ENCODE measurements at places on chromosomes 13 and 19.
A peak's percentile ranks its signal among the peaks of the same experiment; 100 is the strongest.

GRCh38 chr19:35135389-35135909 lies 590 bp upstream of the LGI4 start:
- DNase-seq, result peak; percentile 83

DNA sequence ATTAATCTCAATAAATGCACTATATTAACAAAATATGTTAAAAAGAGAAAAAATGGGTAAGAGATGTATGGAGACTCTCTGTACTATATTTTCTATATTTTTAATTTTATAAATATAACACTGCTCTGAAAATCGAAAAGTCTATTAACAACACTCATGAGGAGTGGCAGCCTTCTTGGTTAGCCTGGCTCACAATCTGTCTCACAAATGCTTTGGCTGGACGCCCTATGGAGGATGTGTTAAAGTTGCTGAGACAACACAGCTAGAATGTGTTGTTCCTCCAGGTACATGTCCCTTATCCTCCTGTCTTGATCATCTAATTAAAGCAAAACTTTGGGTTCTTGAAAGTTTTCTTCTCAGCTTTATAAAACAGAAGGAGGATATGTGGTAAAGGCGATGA lies 396.6 kb upstream of the PCDH20 start:
- DNase-seq, result no peak

- no peak for DNase-seq
Measured at GRCh38 chr13:104750377-104750776, 1684.2 kb upstream of the SLC10A2 start.

- DNase-seq, result no peak
Measured at GRCh38 chr19:48421548-48421947, 24.2 kb upstream of the GRWD1 start.

GRCh38 chr19:751501-752341 lies 809 bp downstream of the MISP start:
- no peak for DNase-seq

GRCh38 chr13:40565282-40566148 lies 100.9 kb downstream of the FOXO1 start:
- DNase-seq, result no peak

DNA sequence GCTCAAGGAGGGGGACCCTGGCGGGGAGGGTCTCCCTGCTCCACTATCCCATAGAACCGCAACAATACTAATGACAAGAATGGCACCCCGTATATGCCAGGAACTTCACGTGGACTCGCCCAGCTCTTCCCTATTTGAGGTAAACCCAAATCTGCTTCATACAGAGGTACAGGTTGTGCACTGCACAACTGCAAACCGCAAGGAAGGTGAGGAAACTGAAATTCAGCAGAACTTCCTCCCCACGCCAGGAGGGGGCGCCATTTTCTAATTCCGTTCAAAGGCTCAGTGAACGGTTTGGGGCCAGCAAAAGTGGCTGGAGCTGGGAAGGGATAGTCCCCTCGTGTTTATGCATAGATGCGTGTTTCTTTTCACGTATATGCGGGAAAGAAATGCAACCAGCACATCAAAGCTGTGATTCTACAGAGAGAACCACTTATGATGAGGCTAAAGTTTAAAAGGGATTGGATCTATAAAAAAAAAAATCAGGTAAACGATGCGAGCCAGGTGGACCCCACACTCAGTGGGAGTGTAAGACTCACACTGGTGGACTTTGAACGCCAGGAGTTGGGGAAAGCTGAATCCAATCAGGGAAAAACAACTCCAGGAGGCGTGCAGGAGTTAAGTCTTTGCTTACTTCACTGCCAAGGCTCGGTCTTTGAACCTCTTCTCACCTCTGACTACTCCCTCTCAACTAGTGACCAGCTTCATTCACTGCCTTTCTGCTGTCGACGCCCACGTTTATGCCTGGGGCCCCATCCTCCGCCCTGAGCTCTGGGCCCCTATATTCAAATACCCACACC lies 20.3 kb downstream of the C19orf81 start:
- DNase-seq, result peak; percentile 56

DNA sequence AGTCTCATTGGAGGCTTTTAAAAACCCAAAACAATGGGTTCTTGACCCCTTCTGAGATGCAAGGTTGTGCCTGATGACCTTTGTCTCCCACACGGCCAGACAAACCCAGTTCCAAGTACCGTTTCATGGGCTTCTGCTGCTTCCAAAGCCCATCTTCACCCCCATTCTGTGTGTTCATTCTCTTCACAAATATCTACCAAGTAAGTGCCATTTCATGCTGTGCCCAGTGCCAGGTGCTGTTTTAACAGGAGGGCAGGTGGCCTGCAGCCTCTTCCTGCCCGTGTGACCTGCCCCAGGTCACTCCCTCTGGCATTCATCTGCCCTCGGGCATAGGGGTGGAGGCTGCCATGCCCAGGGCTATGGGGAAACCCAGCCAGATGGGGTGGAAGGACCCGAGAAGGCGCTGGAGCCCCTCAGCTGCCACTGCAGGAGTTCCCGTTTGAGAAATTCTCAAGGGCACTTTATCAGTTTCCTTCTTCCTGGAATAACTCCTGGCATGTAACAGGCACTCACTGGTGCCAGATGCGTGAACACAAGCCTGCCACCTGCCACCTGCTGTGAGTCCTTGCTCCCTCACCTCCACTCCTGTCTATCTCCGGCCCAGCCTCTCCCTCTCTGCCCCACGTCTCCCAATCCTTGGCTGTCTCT lies 12.5 kb downstream of the CAPN12 start:
- DNase-seq, result peak; percentile 18

DNA sequence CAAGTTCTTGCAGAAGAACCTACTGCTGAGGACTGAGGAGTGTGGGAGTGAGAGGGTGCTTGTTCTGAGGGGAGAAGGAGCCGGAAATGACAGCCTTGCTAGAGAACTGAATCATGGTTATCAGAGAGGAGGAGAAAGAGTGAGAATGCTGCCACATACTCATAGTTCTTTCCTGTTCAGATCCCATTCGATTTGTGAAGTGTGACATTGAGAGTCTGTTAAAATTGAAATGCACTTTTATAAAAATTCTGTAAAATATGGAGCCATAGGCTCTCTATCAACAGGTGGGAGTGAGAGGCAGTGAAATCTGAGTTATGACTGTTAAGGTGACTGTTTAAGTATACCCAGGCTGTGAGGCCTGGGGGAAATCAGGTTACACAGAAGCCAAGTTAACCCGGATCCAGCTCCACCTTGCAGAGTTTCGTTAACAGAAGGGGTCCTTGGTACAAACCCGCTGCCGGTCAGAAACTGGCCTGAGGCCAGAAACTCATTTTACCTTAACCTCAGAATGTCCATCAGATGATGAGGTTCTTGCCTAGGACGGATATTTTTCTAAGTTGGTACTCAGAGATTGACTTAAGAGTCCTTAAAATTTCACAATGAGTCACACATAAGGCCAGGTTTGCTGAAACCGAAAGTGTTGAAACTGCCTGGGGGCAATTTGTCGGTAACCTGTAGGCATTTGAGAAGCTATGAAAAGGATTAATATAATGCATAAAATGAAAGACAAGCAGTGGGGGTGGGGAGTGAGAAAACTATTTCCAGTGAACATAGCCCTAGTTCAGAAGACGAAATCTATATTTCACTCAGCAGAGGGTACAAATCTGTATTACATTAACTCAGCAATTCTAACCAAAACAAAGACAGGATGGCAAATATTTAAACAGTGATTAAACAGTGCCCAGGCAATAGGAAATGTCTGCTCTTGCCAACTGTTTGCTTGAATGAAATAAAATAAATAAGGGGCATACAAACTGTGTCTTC lies 350.5 kb downstream of the KCNRG start:
- DNase-seq, result no peak

- no peak for DNase-seq
Measured at GRCh38 chr19:47155148-47155547, 24.5 kb downstream of the SAE1 start.

DNA sequence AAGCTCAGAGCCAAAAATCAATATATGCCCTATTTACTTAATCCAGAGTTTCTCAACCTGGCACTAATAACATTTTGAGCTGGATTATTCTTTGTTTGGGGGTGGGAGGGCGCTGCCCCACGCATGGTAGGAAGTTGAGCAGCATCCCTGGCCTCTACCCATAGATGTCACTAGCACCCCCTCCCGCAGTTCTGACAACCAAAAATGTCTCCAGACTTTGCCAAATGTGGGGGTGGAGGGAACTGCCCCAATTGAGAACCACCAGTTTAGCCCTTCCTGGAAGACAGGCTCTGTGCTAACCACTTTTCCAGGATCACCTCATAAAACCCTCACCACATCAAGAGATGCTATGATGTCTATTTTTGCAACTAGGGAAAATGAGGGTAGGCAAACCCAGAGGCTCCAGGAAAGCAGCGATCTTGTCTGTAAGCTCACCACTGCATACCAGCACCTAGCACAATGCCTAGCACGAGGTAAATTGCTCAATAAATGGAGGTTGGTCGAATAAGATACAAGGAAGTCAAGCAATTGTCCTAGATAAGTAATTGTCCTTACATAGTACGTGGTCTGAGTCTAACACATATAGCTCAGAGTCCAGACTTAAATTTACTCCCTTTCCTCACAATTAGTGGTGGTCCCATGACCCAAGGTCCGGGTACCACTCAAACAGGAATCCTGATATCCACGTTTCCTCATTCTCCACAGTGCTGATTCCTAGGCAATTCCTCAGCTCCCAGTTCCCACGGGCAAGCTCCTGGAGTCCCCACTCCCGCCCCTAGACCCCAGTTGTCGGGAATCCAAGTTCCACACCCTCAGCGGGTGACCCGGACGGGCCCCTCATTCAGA lies 892 bp downstream of the TRIR start:
- no peak for DNase-seq

- DNase-seq, result no peak
Measured at GRCh38 chr13:96860882-96861281, 133.4 kb downstream of the OXGR1 start.

DNA sequence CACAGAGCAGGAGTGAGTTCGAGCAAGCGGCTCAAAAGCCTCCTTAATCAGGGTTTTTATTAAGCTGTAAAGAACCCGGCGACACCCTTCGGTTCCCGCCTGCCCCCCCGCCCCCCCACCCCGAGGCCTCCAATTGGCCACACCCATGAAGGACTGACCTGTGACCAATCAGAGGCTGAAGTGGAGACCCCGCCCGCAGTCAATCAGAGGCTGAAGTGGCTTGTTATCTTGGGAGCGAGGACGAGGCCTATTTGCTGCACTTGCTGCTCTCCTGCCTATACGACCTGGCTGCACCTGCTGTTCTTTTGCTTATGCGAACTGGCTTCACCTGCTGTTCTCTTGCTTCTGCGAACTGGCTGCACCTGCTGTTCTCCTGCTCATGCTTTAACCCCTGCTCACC lies 844.9 kb downstream of the OLFM4 start:
- no peak for DNase-seq

DNA sequence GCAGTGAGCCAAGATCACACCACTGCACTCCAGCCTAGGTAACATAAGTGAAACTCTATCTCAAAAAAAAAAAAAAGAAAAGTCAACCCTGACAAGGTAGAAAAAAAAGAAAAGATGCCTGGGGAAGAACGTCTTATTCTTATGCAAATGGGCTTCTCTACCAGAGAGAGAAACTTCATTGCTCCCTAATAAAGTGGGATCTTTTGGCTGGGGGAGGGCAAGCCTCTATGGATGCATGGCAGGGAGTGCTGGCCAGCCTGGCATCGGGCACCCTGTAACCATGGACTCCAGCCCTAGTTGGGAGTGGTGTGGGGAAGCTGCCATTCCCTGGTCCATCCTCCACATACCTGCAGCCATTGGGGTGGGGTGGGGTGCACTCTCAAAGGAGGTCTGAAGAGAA lies 30.7 kb upstream of the ZNF728 start:
- no peak for DNase-seq

- no peak for DNase-seq
Measured at GRCh38 chr13:102191951-102192502, 209.8 kb downstream of the FGF14 start.

DNA sequence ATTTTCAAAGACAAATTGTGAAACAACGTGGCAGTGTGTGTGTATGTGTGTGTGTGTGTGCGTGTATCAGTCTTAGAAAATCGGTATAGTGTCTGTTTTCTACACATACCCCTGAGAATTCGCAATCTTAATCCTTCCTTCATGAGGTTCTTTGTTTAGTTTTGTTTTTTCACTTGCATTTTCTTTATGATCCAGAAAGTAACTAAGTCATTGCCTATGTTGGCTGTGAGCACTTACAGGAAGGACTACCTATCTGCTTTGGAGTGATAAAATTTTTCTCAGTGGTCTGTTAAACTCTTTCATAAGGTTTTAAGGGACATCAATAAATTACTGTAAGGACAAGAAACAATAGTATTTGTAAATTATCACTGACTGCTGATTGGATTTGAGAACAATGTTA lies 1587.1 kb downstream of the PCDH9 start:
- DNase-seq, result no peak

DNA sequence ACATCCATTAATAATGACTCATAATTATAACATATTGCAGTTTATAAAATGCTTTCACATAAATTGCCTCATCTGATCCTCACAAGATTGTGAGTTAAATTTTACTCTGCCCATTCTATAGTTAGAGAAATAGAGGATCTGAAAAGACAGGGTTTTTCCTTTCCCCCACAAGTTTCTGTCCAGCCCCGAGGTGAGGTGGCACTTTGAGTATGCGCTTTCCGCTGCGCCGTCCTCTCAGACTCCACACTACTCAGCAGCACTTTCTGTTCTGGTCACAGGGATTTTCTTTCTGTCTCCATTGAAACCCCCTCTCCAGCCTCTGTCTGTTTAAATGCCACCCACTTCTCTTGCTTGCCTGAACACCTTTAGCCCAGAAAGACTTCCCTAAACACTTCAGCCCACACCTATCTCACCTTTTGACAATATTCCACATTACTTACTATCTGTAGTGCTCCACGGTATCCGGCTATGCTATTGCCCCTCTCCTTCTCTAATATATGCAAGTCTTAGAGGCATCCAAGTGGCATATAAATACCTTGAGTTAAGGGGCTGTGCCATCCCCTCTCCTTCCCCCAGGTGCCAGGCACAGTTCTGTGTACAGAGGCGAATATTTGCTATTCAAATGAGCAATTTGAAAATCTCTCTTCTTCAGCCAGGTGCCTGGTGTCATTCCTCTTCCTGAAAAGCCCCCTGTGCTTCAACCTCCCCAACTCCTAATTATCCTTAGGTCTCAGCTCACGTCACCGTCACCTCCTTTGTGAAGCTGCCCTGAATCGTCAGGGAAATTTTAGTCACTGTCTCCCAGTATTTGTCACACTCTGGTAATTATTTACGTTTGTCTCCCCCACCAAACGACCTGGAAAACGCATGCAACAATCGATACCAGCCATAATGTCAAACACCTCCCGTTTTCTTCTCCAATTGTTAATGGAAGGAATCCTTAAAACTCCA lies 268.7 kb downstream of the NHLRC3 start:
- DNase-seq, result no peak
